Activated CD4-positive, alpha-beta T cell treated with anti-CD3 and anti-CD28 coated beads, Interleukin-2, amount 10 ng/mL, durations not matched to agents 7 days and 5 days (primary cell): ENCODE measurements at places on chromosomes 2 and 18.

DNA sequence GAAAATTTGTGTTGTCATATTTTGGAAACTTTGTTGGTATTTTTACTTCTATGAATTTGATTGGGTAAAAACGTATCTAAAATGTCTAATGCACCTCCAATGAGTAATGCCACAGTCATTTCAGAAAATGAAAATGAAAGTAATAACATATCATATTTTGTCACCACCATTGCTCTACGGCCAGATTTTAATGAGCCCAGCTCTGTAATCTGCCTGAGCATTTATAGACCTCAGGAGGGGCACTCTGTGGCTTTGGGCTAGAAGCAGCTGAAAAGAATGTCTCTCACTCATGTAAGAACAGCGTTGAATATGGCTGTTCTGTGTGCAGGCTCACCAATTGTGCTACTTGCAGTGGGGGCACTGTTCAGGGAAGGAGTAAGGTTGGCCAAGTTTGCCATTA is 32.7 kb upstream of the ABCA12 start:
- no peak for DNase-seq

GRCh38 chr2:25305775-25306174 is 36.0 kb downstream of the DNMT3A start:
- no peak for DNase-seq

GRCh38 chr2:208529796-208530195 is 123.2 kb downstream of the PTH2R start:
- DNase-seq: no peak

DNA sequence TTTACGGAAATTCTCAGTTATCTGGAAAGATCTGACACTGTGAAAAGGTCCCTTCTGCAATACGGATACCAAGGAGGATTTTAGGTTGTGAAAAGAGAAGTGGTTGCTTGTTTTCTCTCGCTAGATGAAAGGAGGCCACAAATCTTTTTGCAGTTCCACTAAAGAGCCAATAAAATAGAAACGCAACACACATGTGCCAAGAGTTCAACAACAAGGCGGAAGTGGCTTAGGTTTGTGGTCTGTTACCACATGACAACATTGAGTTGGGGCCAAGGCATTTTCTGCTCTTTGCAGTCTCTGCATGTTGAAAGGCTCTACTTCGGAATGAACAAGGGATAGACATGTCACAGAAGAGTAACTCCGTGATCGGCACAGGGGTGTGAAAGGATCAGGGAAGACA is 115.7 kb upstream of the OSR1 start:
- peak; percentile 83 for DNase-seq

DNA sequence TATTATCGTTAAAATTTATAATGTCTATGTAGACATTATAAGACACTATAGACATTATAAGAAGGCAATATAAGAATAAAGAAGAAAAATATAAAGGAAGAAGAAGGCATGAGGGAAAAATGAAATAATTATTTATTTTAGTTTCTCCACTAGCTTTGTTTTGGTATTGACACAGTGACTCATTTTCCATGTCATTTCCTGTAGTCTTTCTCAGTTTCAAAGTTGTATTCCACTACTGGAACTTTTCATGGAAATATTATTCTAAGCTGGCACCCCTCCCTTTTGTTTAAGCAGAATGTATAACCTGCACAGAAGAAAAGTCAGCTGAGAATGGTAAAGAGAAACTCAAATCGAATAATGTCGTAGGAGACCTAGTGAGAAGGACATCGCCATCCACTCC is 234.2 kb upstream of the NETO1 start:
- no peak for DNase-seq

- peak; percentile 34 for DNase-seq
Measured at GRCh38 chr2:63698786-63699548, 110.2 kb downstream of the MDH1 start.

- no peak for DNase-seq
Measured at GRCh38 chr2:100482741-100483140, 12.5 kb downstream of the NMS start.

DNA sequence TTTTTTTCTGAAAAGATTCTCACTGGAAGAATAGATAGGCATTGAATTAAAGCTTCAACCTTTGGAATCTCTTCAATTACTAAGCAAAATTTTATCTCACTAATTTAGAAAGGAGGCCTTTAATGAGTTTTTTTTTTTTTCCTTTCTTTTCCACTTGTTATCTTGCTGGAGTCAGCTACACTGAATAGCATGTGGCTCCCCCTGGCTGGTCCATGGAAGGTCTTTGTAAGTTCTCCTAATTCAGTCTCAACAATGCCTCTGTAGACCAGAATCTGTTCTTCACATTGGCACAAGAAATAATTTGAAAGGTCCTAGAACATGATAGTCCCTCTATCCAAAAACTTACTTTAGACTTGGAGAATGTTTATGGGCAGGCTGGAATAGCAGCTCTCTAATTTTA is 24.2 kb upstream of the SCN1A start:
- no peak for DNase-seq

GRCh38 chr2:197324801-197325200 is 14.2 kb upstream of the ANKRD44 start:
- no peak for DNase-seq

DNA sequence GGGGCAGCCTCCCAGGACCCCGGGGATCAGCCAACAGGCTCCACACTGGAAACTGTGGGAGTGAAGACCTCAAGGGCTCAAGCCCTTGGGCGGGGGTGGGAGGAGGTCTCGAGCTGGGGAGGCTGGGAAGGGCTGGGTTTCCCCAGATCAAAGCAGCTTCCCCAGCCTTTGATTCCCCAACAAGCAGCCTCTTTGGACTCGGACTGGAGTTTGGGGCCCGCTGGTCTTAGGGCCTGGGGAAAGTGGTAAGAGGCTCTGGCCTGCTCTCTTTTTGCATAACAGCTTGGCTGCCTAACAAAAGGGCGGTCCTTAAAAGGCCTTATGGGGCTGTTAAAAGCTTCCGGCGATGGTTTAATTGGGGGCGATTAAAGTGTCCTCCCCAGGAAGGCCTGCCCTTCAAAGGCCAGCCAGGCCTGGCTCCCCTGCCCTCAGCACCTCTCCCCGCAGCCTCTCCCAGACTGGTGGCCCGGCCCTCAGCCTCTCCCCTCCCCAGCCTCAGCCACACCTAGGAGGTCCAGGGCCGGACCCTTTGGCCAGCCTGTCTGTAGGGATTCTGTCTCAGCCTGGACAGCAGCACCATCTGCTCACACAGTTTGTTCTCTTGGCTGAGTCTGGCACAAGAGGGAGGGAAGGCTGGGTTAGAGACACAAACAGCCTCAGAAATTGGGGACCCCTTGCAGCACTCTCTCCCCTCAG is 39.6 kb downstream of the ZFP36L2 start:
- no peak for DNase-seq

- no peak for DNase-seq
Measured at GRCh38 chr2:134429886-134430285, 176.0 kb downstream of the MGAT5 start.

- no peak for DNase-seq
Measured at GRCh38 chr2:12493031-12493513, 223.7 kb upstream of the TRIB2 start.
